ENCODE measurements at places on chromosomes 7 and 10.

DNA sequence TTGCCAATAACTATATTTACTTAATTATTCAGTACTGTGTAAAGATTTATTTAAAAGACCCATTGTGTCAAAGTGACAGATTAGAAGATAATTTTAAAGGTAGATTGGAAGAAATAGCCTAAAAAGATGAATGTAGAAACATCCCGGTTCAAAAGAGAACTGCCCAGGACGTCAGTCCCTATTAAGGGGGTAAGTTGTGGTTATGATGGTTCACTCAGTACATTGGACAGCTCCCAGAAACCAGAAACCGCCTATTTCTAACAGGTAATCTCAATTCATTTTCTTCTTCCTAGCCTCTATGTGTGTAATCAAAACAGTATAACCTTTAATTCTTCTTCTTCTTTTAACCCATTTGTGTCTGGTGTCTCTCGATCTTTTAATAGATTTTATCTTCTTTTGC is 1.5 kb upstream of the FERD3L start:
- no peak for DNase-seq

- no peak for DNase-seq
Measured at GRCh38 chr10:128087884-128088709, 38.1 kb downstream of the MKI67 start.

DNA sequence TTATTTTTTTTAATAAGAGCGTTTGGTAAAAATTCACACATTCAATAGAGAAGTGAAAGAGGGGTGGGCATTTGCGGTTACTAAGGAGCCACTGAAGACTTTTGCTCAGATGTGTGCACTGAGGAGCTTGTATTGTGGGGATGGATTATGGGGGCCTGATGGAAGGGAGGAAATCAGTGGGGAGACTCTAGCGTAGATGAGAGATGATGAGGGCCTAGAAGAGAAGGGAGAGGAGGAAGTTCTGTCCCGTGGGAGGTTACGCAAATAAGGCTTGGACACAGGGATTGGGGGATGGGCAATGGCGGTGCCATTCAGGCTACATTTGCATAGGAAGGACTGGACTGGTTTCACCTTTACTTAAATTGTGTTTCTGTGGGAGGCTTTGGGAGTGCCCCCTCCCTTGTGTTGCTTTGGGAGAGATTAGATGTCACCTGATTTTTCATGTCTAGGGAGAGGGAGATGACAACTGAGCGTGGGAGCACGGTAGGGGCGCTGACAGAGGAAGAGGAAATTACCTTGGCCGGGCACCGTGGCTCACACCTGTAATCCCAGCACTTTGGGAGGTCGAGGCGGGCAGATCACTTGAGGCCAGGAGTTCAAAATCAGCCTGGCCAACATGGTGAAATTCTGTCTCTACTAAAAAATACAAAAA is 2.2 kb upstream of the HIP1 start:
- no peak for DNase-seq

DNA sequence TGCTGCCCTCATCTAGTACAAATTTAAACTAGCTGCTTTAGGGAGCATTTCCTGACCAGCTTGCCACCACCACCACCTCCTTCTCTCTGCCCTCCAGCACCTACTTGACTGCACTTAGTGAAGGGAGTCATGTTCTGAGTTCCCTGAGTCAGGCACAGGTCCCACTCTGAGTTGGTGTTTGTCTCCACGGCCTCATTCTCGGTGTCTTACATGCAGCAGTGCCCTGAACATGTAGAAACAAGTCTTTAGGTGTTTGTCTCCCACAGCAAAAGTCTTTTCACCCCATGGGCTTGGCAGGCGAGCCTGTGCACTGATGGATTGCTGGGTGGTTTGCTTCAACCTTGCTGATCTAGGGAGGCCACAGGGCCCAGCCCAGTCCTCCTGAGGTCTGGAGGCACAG is 16.9 kb downstream of the TSPAN14 start:
- DNase-seq: peak; percentile 50

GRCh38 chr7:31109751-31110150 is 57.6 kb downstream of the ADCYAP1R1 start:
- no peak for DNase-seq
